ENCODE measurements at places on chromosomes 7 and 10. TPM values are rescaled to one million over a fixed set of nuclear protein-coding genes. Genes with fewer than 3 reads are reported as not detected.

Gene SPDYE9
- 1.7 TPM for total RNA-seq

Gene LIPN
- total RNA-seq = not detected

Gene TFEC
- 16.6 TPM for total RNA-seq

Gene AMPH
- 2.4 TPM for total RNA-seq

Gene SPDYE5
- total RNA-seq = 4.8 TPM

Gene CSTF2T
- total RNA-seq = 26.0 TPM

DNA sequence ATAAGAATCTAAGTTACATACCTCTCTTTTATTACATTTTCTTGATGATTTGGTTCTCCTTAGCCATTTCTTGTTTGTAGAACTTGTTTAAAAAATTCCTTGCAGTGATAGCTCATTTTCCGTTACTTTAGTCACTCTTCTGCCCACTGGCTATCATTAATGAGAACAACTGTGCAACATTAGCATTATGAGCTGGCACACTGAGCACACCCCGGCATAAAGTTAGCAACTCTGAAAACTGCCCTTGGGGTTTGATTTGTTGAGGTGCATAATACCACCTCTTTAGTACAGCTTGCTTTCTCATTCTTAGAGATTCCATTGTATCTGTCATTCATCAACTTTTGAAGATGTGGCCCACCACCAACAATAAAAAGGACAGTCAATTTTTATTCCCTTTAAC lies 87.6 kb upstream of the ADCY1 start:
- no peak for DNase-seq

DNA sequence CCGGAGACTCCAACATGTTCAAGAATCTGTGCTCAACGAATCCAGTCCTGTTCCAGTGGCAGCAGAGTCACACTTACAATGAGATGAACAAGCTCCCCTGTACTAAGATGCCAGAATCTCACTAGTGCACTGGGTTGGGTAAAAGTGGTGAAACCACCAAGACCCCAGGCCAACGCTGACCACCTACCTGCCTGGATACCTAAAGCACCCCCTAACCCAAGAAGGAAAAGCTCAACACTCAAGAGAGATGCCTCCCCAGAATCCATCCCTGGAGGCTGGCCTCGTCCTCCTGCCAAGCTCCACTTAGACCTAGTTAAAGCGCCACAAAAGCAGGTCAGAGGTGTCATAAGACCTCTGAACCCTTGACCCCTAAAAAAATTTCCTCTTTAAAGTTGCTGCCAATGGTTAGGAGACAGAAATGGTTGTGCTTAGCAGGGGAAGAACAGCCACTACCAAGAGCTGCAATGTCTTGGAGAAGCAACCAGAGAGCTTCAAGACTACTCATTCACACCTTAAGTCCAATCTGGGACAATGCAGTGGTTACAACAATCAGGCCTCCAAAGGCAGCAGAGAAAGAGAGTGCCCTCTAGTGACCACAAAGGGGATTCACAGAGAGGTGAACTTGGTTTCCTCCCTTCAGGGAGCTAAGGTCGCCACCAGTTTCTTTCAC lies 94.6 kb upstream of the MACROH2A2 start:
- peak; percentile 20 for DNase-seq

DNA sequence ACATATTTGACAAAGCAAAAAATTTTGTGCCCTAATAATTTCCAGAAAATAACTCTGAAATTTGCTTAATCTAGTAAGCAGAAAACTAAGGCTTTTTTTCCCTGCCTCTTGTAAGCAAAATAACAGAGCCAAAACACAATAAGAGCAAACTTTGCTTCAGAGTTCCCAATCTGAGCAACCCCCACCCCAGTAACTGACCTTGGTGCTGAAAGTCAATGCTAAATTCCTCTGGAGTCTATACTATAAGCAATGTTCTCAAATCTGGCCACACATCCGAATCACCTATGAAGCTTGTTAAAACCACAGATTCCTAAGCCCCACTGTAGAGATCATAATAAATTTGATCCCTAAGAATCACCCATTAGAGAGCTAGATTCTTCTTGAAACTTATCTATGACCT lies 150.5 kb downstream of the ELAPOR2 start:
- peak; percentile 27 for DNase-seq

- no peak for DNase-seq
Measured at GRCh38 chr10:12712293-12712983, 289.1 kb downstream of the CCDC3 start.

DNA sequence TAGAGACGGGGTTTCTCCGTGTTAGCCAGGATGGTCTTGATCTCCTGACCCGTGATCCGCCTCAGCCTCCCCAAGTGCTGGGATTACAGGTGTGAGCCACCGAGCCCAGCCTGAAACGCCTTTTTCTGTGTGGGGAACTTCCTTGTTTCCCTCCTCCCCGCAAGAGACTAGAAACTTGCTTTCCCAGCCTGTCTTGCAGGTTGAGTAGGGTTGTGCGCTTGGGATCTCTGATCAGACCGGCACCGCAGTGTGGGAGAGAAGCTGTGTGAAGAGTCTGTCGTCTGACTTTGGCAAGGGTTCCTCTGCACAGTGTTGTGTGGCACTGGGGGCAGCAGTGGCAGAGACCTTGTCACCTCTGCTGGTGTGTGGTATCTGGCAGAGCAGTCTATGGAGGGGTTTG lies 28.9 kb downstream of the RBM17 start:
- DNase-seq = no peak

DNA sequence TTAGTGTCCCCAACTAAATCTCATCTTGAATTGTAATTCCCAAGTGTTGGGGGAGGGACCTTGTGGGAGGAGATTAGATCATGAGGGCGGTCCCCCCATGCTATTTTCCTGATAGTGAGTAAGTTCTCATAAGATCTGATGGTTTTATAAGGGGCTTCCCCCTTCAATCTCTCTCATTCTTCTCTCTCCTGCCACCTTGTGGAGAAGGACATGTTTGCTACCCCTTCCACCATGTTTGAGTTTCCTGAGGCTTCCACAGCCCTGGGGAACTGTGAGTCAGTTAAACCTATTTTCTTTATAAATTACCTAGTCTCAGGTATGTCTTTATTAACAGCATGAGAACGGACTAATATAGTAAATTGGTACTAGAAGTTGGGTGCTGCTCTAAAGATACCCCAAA lies 365.6 kb downstream of the ANKRD7 start:
- DNase-seq = no peak

DNA sequence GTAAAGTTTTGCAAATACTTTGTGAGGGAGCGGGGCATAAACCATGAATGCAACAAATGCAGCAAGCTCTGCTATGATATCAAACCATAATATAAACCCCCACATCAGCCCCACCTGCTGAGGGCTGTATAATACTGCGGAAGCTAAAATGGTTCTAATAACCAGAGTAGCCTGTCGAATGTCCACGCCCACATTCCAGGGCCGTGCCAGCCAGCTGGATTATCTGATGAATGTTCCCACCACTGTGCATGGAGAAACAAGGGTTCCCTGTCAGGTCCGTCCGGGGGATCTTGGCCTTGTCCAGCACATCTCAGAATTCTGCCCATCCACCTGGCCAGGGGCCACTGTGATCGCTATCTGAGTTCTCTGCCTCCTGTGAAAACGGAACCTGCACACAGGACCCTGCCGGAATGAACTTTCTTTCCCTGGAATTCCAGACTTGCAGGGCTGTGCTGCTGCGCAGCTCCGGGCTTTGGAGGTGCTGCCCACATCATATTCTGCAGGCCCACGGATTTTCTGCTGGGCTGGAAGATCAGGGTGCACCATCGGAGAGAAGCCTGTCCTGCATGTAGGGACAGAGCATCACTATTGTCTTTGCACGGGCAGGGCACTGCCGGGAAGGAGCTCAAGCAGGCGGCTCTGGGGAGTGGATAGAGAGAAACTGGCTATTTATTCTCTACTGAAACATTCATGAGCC lies 77.0 kb upstream of the GNA12 start:
- DNase-seq = peak; percentile 18

DNA sequence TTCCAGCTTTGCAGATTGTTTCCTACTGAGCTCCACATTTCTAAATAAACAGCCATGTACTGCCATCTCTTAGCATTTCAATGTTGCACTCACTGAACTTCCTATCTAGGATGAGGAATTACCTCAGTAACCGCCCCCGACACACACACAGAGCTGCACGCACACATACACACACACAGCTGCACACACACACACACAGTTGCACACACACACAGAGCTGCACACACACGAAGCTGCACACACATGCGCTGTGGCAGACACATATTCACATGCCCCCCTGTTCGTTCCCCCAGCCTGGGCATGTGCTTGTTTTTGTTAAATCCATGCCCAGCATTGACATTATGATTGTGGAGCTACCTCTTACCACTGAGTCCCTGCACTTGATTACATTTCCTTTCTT lies 39.6 kb upstream of the CNPY1 start:
- no peak for DNase-seq

DNA sequence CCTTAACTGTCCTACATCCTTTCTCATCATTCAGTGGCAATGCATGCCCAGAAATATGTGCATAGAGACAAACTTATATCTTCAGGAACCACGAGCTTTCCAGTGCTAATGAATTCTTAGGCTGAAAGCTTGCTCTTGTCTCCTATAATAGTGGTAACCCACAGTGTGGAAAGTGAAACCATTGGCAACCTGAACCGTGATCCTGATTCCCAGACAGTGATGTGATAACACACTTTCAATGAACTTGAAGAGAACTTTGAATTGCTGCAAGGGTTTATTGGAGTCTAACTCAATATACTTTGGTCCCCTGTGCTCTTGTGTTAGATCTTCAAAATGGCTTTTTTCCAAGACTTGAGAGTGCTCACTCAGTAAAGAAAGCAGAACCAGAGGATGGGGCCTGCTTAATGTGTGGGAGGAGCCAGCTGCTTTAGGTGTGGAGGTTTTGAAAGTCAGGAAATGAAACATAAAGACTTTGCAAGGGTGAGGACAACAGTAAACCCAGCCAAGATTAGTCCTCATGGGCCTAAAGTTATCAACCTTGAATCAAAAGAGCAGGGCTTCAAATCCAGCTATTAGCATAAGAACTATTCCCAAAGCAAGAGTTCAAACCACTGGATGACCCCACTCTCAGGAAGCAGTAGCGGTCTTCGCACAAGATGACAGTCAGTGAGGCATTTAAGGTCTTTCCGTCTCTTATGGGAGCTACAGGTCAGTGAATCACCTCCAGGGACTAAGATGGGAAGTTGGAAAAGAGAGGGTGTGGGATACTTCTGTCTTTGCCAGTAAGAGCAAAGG lies 332.4 kb upstream of the NRP1 start:
- no peak for DNase-seq

GRCh38 chr7:101162551-101163278 lies 2.7 kb downstream of the VGF start:
- DNase-seq = peak; percentile 38

- DNase-seq = no peak
Measured at GRCh38 chr10:14617852-14618251, 156.8 kb downstream of the FAM107B start.

GRCh38 chr10:86366902-86367151 lies 232 bp upstream of the GRID1 start:
- DNase-seq = no peak

GRCh38 chr10:43170491-43170890 lies 32.2 kb downstream of the CSGALNACT2 start:
- DNase-seq = no peak

Measured in umbilical cord (tissue), 2 donors.